ENCODE measurements at places on chromosomes 16 and 17.
A peak's percentile ranks its signal among the peaks of the same experiment; 100 is the strongest.

- DNase-seq: no peak
Measured at GRCh38 chr17:41803049-41804020, 8.4 kb downstream of the P3H4 start.

GRCh38 chr16:54636221-54636793 is 294.4 kb upstream of the IRX5 start:
- DNase-seq: no peak

DNA sequence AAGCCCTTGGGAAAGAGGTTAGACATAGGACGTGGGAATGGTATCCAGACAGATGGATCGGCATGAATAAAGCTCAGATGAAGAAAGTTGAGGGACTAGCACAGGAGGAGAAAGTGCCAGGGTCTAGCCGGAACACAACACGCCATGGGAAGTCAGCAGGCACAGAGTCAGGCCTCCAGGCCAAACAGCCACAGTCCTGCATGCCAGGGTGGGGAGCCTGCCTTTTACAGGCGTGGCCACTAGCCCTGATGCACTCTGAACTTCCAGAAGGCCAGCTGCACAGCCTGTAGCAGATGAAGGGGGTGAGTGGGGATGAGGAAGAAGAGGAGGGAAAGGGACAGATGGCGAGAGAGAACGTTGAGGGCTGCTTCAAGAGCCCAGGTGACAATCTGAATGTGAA is 5.2 kb downstream of the B9D1 start:
- DNase-seq: no peak

- no peak for DNase-seq
Measured at GRCh38 chr16:4109250-4109736, 6.9 kb downstream of the ADCY9 start.

GRCh38 chr17:1004769-1005295 is 7.9 kb downstream of the TIMM22 start:
- DNase-seq: no peak

- no peak for DNase-seq
Measured at GRCh38 chr16:59463776-59464175, 729.7 kb upstream of the GOT2 start.

DNA sequence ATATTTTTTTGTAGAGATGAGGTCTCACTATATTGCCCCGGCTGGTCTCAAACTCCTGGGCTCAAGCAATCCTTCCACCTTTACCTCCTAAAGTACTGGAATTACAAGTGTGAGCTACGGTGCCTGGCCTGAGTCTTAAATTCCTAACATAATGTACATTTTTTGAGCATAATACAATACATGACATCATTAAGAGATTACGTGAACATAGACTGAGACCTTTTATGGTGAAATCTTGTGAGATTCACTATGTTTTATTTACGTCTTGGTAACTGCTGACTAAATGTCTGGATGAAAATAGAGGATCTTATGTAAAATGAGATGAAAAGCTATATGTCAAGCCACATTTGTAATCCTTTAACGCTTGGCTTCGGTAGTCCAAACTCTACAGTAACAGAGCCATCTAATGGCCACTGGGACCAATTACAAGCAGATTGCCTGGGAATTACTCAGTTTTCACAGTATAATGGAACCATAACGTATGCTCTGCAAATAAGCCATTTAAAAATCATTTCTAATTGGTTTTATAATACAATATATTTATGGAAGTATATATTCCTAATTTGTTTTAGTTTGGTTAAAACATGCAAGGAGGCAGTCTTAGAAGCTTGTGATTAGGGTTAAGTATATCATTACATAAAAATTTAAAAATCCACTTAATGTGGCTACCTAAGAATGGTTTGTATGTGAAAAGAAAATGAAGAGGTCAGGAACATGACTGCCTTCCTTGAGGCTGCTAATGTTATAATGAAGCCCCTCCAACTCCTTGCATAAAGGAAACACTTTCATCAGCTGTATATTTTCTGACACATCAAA is 8.1 kb upstream of the EFCAB13 start:
- DNase-seq: peak; percentile 57

- no peak for DNase-seq
Measured at GRCh38 chr16:84907575-84907974, 87.8 kb downstream of the CRISPLD2 start.

GRCh38 chr16:12455287-12455798 is 348.3 kb downstream of the CPPED1 start:
- peak; percentile 38 for DNase-seq

- DNase-seq: peak; percentile 56
Measured at GRCh38 chr17:7238420-7239090, 702 bp downstream of the PHF23 start.

GRCh38 chr17:1177016-1177700 is 2.6 kb downstream of the ABR start:
- DNase-seq: no peak

DNA sequence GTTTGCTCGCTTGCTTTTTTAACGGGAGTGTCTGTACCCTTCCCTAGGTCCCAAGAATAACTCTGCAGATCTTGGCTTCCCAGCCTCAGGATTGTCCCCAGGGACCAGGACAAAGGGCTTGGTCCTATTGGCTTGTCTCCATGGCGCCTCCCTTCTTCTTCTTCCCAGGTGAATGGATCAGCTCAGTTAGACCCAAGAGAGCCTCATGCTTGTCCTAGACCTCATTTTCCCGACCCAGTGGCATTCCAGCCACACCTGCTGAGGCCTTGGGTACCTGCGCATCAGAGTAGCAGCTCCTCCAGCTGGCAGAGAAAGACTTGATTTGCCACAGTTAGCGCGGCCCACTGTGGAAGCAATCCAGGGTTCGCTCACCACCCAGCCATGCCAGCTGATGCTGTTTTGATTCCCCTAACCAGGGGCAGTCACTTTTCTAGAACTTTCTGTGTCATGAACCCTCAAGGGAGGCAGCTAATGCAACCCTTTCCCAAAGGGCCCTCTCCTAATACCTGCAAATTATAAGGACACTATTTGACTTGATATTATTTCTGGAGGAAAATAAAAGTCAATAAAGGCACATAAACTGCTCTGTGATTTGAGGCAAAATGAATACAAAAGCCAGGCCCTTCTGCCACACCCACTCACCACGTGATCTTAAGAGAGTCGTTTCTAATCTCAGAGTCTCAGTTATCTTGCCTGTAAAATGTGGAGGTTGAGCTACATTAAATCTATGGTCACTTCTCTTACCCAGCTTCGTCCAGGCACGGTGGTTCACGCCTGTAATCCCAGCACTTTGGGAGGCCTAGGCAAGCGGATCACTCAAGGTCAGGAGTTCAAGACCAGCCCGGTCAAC is 13.9 kb downstream of the GPR142 start:
- DNase-seq: no peak

GRCh38 chr17:47847341-47848197 is 3.4 kb downstream of the SP6 start:
- DNase-seq: no peak

DNA sequence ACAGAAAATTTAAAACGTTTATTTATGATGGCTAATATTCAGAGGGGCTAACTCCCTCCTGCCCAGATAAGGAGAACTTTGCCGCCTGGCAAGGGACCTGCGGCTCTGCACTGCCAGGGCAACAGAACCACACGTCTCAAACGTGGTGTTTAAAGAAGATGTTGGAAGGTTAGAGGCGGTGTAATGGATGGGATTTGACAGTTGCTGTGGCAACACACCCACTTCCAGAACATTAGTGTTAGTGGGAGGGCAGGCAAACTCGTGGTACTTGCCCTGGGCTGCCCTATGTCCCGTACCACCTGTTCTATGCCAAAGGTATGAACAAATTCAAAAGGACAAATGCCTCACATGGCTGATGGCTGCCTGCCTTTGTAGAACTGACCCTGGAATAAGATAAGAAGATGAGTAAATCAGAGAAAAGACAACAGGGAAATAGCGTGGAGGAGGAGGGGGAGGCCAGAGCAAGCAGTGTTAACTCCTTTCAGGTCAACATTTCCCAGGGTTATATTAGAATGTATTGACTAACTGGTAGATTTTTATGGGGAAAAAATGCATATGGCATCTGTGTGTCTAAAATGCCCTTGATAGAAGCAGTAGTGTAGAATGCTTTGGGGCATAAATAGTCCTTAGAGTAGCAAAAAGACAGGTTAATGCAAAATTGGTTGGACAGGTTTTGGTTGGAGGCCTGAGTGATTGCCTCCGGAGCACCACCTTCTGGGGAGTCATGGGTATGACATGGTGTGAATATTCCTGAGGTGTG is 30.8 kb downstream of the HLF start:
- peak; percentile 67 for DNase-seq

- no peak for DNase-seq
Measured at GRCh38 chr17:55162556-55162946, 102.2 kb upstream of the HLF start.

- peak; percentile 79 for DNase-seq
Measured at GRCh38 chr17:16987830-16988601, 16.1 kb upstream of the TNFRSF13B start.

- no peak for DNase-seq
Measured at GRCh38 chr17:81165246-81166032, at the start of gene PVALEF. PVALEF (plus strand) TSS chr17:81165507; CDS start chr17:81181227, 15,720 bp downstream.

DNA sequence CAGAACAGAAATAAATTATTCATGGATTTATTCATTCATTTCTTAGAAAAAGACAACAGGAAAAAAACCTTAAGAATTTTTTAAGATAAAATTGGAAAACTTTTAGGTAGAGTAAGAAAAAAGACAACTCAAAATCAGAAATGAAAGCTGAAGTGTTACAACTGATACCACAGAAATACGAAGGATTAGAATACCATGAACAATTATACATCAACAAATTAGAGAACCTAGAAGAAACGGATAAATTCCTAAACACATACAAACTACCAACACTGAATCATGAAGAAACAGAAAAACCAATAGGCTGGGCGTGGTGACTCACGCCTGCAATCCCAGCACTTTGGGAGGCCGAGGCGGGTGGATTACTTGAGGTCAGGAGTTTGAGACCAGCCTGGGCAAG is 27.8 kb downstream of the CTRB2 start:
- no peak for DNase-seq

DNA sequence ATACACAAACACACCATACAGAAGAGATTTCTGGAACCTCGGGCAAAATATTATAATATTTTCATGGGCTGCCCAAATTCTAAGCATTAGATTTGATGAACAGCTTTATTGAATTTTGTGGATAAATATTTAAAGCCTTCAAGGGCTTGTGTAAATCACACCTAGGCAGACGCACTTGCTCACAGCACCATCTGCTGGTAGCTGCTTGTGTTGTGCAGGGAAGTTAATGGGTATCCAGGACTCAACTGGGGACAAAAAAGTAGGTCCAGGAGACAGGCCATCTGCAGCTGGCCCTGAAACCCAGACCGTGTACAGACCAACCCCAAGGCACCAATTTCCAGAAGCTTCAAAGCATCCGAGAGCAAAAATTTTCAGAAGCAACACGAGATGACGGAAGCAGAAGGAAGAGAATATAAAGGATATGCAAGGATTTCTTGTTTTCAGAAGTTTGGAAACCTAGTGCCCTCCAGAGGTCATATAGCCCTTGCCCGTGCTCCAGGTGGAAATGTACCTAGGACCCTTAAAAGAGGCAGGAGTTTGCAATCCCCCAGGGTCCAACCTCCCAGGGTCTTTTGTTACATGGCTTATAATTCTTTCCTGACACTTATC is 140.0 kb downstream of the CHD9NB start:
- peak; percentile 50 for DNase-seq

- no peak for DNase-seq
Measured at GRCh38 chr17:73593249-73593965, 50.8 kb downstream of the SDK2 start.

DNA sequence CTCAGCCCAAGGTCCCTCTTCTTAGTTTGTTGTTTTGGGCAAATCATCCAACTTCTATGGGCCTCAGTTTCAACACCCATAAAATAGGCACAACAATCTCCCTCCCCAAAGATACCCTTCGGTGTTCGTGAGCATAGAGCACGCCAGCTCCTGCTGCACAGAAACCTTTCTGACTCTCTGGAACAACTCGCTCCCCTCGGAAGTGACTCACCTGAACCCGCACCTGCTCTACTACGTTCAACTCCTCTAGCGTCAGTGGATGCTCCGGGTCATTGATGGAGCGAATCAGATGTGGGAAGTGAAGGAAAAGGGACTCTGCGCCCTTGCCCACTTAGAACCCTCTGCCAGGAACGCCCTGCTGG is 445 bp downstream of the CIAO2B start:
- DNase-seq: no peak

- peak; percentile 41 for DNase-seq
Measured at GRCh38 chr16:10770907-10771306, 27.3 kb downstream of the NUBP1 start.

DNA sequence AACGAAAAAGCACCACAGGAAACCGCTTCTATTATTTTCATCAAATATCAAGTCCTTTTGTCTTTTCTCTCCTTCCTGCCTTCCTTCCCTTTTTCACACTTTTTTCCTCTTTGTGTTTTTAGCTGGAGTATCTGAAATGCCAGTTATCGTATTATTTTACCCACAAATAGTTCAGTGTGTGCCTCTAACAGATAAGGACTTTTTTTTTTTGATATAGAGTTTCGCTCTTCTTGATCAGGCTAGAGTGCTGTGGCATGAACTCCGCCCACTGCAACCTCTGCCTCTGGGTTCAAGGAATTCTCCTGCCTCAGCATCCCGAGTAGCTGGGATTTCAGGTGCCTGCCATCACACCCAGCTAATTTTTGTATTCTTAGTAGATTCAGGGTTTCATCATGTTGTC is 10.7 kb downstream of the DNAAF1 start:
- no peak for DNase-seq

GRCh38 chr17:10875984-10876555 is 38.2 kb upstream of the PIRT start:
- peak; percentile 36 for DNase-seq

DNA sequence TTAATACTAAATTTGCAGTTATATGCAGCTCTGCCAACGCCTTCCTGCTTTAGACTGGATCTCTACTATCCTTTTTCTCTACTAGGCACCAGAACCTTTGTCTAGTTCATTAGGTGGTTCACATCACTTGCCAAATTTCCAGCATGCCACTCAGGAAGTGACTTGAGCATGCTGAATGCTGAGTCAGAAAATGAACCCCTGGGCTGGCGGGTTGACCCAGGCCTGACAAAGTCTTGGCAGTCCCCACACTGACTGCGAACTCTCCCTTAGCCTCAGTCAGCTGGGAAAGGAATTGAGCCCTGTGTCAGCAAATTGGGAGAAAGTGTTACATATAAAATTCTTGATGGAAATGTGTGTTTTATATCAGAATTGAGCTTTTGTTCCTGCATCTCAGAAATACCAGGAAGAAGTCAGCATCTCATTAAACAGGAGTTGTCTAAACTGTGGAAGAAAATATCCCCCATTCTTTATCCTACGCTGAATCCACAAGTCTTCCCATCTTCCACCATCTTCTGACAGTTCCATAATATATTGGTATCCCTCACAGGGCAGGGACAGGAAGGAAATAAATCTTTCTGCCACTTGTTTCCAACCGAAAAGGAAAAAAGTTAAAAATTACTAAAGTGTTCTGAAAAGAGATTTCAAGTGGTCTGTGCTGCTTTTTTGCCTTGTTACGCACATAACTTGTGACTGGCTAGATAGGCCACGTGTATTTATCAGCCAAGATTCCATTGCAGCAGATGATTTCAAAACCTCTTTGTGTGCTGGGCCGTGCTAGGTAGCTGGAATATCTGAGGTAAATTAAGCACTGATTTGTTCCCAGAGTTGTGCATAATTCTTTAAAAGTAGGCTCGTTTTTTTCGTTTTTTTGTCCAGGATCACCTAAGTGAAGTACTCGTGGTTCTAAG is 16.7 kb upstream of the SLC12A3 start:
- DNase-seq: no peak

All from activated CD8-positive, alpha-beta T cell treated with anti-CD3 and anti-CD28 coated beads, Interleukin-2, amount 10 ng/mL, durations not matched to agents 7 days and 5 days (primary cell).